ENCODE measurements at places on chromosomes 11 and 22. TPM values are rescaled to one million over a fixed set of nuclear protein-coding genes. Genes with fewer than 3 reads are reported as not detected.

Gene SLN
- not detected for total RNA-seq

Gene COMT
- total RNA-seq, result 210 TPM

Gene CCDC86
- 15.8 TPM for total RNA-seq

Gene CHRM1
- total RNA-seq, result not detected

Gene MMP13
- total RNA-seq, result not detected
